ENCODE measurements at places on chromosomes 3 and 15.
A peak's percentile ranks its signal among the peaks of the same experiment; 100 is the strongest.

GRCh38 chr3:39121621-39122020 lies 14.1 kb downstream of the TTC21A start:
- no peak for DNase-seq

GRCh38 chr3:71254281-71255057 lies 329.1 kb downstream of the FOXP1 start:
- no peak for DNase-seq

DNA sequence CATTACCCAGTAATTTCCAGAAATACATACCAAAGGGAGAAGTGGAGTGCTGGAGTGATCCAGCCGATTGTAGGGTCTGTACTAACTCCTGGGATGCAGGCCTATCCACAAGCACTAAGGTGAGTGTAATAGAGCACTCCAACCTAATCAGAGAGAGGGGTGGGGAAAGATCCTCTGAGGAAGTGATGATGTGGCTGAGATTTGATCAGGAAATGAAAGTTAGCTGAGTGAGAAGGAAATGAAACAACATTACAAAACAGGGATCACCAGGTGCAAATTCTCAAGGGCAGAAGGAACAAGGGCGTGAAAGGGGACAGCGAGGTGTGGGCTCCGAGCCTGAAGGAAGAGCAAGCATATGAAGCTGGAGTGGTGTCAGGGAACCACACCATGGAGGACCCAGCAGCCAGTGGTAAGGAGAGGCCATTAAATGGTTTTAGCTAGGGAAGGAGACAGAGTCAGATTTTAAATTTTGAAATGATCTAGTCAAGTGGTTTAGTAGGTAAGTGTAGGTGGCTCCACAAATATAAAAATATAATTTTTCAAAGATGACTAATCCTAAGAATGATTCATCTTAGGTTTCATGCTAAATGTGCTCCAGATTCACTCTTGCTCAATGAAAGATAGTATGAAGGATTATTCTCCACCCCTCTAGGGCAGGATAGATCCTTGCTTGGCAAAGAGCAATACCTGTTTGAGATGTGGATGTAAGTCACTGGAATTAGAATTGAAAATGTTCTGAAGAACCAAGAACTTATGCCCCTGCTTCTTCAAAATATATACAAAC lies 348.7 kb downstream of the TBL1XR1 start:
- DNase-seq: no peak

GRCh38 chr3:101202640-101203039 lies 117.7 kb downstream of the IMPG2 start:
- DNase-seq: no peak

GRCh38 chr3:56980798-56981390 lies 79.6 kb upstream of the SPATA12 start:
- DNase-seq: peak; percentile 92

GRCh38 chr3:157259825-157260224 lies 99.9 kb upstream of the CCNL1 start:
- DNase-seq: no peak

DNA sequence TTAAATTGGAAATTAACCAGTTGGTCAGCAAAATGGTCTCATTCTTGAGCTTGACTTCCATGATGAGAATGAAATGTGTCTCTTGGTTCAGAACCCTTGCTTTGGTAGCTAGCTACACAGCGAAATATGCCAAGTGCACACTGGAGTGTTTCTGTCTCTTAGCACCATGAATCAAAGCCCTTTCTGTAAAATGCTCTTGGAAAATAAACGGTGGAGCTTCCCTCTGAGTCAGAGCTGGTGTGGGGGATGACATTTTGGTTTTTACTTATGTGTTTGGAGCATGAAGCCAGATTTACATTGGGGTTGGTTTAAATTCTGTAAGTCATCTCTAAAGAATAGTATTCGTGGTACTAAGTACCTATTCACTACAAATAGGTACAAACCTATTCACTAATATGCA lies 85.1 kb upstream of the NANOGP8 start:
- DNase-seq: no peak

All from SIG-M5 (cell line).